ENCODE measurements at places on chromosomes 5 and 9.
A peak's percentile ranks its signal among the peaks of the same experiment; 100 is the strongest.

- no peak for DNase-seq
Observed at GRCh38 chr5:175410926-175411325, 33.1 kb downstream of the DRD1 start.

GRCh38 chr9:94923326-94924089 lies 197.0 kb downstream of the AOPEP start:
- DNase-seq: no peak

DNA sequence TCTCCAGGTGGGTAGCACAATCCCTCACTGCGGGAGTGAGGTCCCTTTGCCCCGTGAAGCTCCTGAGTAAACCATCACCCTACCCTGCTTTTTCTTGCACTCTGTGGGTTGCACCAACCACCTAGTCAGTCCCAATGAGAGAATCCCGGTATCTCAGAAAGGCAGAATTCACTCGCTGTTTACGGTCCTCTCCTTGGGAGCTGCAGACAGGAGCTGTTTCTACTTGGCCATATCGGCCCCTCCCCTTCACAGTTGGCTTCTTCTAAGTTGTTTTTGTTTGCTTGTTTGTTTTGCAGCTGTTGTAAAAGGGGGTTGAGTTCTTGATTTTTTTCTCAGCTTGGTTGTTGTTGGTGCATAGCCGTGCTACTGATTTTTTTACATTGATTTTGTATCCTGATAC lies 237.0 kb upstream of the RASA1 start:
- no peak for DNase-seq

DNA sequence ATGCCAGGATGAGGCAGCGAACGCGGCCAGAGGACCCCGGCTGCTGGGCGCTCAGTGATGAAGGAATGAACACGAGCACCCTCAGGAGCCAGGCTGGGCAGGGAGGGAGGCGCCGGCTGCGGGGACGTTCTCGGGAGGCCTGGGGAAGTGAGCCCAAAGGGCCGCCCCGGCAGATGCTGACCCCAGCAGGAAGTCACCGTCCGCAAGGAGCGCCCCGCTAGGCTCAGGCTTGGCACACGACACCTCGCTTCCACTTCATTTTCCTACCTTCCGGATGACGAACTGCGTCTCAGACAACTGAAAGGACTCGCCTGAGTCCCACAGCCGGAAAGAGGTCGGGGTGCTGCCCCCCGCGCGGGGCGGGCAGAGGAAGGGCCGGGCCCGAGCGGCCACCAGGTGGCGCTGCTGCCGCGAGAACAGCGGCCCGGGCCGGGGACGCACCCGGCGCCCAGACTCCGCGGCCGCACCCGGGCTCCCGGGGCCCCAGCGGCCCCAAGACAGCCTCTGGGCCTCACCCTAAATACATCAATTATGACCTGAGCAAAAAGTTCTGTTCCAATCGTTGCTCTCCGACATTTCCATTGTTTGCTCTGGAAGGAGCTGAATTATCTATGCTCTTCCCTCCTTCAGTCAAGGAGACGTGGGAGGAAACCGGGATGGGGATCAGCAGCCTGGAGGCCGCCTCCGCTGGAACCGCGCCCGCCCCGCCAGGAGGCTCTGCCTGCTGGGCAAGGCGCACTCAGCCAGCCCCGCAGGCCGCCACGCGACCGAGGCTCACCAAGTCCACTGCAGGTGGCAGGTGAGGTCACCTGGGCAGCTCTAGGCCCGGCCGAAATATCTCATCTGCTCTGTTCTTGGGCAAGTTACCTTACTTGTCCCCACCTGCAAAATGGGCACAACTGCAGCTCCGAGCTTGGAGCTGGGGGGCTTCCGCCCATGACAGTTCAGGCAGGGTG lies 107.0 kb downstream of the ZNF354C start:
- peak; percentile 75 for DNase-seq

DNA sequence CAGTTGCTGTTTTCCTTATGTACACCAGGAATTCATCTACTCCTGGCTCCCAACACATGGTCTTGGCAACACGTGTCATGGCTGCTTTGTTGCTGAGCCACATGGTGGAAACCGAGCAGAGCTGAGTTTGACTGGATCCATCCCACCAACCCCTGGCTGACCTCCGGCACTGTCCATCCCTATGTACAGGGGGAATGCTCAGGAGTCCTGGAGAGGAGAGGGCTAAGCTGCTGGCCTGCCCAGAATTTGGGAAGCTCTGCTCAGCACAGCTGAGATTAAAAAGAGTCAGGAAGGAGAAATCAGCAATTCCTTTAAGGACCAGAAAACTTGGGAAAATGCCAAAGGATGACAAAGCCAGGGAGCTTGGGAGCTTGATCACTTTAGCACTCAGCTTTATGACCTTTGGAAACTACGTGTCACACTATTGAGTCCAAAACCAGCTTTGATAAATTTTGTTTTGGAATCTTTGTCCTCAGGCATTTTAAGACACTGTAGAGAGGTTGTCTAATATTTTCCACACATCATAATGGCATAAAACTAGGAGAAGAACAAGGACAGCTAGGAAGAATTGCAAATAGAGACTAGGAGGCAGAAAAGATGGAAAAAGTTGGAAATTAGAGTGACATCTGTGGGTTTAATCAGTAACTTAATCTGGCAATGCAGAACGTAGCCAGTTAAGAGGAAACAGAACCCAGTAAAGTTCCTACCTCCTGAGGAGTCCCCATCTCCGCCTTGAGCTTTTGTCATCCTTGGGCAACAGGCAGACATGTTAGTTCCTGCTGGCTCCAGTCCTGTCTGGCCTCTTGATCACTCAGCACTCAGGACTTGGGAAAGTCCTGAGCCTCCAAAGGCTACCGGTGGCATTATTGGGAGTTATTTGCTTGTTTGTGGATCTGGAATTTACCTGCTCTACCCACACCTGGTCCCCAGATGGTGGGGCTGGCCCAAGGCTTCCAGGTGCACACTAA lies 62.5 kb upstream of the PLPP1 start:
- DNase-seq: peak; percentile 93

GRCh38 chr5:91059409-91059808 lies 323.7 kb downstream of the ARRDC3 start:
- no peak for DNase-seq
